ENCODE measurements at places on chromosomes 4 and X.

- DNase-seq, result no peak
Observed at GRCh38 chrX:13074297-13075262, 30.2 kb upstream of the FAM9C start.

GRCh38 chr4:169675825-169676224 is 55.4 kb downstream of the CLCN3 start:
- DNase-seq, result no peak

- no peak for DNase-seq
Observed at GRCh38 chrX:147917700-147918695, 6.3 kb downstream of the FMR1 start.

DNA sequence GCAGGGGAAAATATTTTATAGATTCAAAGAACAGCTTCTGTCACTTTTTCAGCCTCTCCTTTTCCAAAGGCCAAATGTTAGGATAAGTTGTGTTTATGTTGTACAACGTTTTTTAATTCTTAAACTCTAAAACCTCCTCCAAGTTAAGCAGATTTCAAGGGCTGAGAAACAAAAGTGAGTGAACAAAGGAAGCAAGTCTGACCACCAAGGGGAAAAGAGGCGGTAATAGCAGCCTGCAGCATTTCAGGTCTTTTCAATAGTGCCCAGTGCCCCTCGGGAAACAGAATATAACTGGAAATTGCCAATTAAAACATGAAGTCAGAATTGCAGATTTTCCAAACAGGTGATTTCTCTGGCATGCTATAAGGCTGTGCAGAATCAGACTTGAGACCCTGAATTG is 510.0 kb upstream of the HTR2C start:
- no peak for DNase-seq

DNA sequence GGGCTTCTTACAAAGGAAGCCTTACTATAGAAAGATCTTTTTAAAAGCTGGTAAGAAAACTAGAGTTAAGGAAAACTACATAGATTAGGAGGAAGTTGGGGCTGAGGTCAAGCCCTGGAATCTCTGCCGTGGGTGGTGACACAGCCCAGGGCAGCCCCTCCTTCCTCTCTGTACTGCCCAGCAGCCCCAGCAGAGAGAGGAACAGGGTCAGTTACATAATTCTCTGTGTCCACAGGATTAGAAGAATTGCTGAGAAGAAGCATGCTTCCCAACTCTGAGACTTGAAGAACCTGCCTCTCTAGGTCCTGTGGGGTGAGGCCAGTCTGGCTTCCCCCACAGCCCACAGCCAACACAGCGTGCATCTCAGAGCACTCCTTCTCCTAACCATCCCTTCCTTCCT is 9.2 kb upstream of the ABLIM2 start:
- DNase-seq, result peak; percentile 35

- DNase-seq, result peak; percentile 55
Observed at GRCh38 chrX:34915463-34916225, 27.0 kb upstream of the FAM47B start.

- DNase-seq, result no peak
Observed at GRCh38 chr4:87251106-87251505, 30.7 kb upstream of the KLHL8 start.
